ENCODE measurements at places on chromosomes 1 and 21.

- DNase-seq = no peak
Measured at GRCh38 chr21:41520560-41521442, 12.8 kb upstream of the TMPRSS2 start.

DNA sequence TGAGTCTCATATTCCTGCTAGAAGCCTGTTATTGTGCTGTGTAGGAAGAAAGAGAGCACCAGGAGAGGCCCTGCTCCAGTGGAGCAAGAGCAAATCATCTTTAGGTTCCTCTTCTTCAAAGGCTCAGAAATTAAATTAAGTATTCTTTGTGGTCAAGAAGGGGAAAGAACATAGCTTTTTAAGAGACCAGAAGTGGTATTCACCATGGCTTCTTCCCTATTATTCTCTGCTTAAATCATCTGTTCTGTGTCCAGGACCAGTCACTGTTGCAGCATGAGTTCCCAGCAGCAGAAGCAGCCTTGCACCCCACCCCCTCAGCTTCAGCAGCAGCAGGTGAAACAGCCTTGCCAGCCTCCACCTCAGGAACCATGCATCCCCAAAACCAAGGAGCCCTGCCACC lies 1.1 kb downstream of the SPRR1B start:
- DNase-seq = no peak

- no peak for DNase-seq
Measured at GRCh38 chr1:4768553-4768952, 114.1 kb downstream of the AJAP1 start.

GRCh38 chr1:156896490-156897033 lies 3.0 kb downstream of the PEAR1 start:
- no peak for DNase-seq

DNA sequence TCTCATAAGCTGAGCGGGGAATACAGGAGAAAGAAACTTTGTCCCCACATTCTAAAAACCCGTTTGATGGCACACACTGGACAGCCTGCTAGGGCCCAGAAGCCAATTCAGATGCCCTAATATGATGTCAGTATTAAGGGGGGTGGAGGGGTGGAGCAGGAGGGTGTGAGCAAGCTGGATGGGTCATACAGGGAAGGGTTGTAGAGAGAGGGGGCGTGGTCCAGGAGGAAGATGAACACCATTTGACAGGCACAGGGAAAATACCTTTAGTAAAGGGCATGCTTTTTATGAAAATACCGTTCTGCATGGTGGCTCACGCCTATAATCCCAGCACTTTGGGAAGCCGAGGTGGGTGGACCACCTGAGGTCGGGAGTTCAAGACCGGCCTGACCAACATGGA lies 6.0 kb downstream of the TARS2 start:
- no peak for DNase-seq
